Right hindlimb (tissue), 1 donor: ENCODE measurements at places on chromosomes 2 and 18.

DNA sequence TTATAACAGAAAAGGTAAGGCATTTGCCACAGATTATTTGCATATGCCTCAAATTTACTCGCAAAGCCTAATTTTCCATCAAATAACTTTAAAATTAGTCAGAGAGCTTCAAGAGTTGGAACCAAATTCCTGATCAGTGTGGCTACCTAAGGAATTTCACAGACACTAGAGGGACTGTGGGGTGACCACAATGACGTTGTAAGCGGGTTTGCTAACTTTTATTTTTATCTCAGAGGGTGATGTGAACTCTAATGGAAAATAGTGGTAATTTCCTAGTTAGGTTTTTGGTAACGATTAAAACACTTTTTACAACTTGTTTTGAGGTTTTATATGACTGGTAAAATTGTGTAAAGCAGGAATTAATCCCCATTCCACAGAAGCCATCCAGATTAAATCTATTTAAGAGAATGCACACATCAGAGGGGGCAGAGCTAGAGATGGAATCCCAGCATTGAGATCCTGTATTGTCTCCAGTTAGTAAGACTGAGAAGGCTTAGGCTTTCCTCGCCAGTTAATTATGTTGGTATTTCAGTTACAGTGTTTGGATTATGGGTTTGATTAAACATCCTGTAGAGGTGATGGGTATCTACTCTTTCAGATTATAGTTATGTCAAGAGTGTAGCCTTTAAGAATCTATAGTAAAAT lies 129.0 kb downstream of the GPD2 start:
- DNase-seq: no peak

GRCh38 chr2:226427538-226428307 lies 371.9 kb downstream of the IRS1 start:
- DNase-seq: no peak

- no peak for DNase-seq
Measured at GRCh38 chr2:1448009-1448408, 34.7 kb downstream of the TPO start.

DNA sequence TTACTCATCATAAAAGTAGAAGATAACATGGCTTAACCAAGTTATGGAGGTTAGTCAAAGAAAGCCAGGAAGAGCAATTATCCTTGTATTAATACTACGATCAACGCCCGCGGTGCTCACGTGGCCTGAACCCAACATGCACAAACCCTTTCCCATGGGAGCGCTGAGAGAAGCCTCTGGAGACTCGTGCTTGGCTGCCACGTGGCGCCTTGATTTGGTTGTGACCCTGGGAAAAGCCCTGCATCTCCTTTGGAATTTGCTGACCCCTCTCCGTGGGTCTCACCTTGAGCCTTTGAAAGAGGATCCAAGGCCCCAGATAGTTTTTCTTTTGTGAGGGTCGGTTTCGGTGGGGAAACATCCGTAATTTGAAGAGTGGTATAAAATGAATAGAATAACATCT lies 255.6 kb downstream of the DCDC2C start:
- DNase-seq: no peak
